ENCODE measurements at places on chromosomes 7 and 10. TPM values are rescaled to one million over a fixed set of nuclear protein-coding genes. Genes with fewer than 3 reads are reported as not detected.

CYP3A4 gene
- 0.05 TPM for total RNA-seq

NHLRC2 gene
- 7.5 TPM for total RNA-seq

LRIT1 gene
- total RNA-seq: not detected

TLL2 gene
- 0.07 TPM for total RNA-seq

GPNMB gene
- total RNA-seq: 4.6 TPM

SPDYE1 gene
- total RNA-seq: not detected

AMZ1 gene
- total RNA-seq: 0.08 TPM

FZD8 gene
- total RNA-seq: 4.2 TPM

KEL gene
- total RNA-seq: not detected

GRID2IP gene
- total RNA-seq: not detected

Data from A549 treated with dexamethasone at 1 μM for 4 hours (cell line).